KBM-7 (cell line): ENCODE measurements at places on chromosomes 13 and 19.

- no peak for DNase-seq
Observed at GRCh38 chr19:16467581-16467980, 4.2 kb downstream of the EPS15L1 start.

- no peak for DNase-seq
Observed at GRCh38 chr13:46909042-46909441, 12.2 kb upstream of the HTR2A start.

GRCh38 chr19:4597975-4598671, 38.6 kb upstream of the SEMA6B start:
- peak; percentile 68 for DNase-seq

GRCh38 chr19:29448046-29448445, 77.7 kb upstream of the VSTM2B start:
- DNase-seq: no peak

DNA sequence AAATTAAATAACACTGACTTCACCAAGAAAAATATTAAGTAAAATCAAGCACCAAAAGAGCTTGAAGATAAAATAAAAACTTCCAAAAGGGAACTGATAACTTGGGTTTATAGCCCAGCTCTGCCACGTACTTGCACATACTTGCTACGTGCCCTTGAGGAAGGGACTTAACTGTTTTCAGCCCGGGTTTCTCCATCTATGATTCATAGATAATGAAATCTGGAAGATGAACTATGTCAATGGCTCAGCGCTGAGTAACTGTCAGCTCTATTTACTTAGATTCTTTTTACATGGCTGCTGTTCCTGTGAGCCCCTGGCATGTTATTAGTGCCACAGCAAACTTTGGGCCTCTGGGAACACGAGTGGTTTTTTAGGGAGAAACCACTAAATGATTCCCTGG, 9.6 kb upstream of the ZC3H13 start:
- no peak for DNase-seq

- DNase-seq: peak; percentile 17
Observed at GRCh38 chr13:60654415-60654814, 257.4 kb downstream of the TDRD3 start.
